Astrocyte of the hippocampus (primary cell): ENCODE measurements at places on chromosomes 11 and 22.

DNA sequence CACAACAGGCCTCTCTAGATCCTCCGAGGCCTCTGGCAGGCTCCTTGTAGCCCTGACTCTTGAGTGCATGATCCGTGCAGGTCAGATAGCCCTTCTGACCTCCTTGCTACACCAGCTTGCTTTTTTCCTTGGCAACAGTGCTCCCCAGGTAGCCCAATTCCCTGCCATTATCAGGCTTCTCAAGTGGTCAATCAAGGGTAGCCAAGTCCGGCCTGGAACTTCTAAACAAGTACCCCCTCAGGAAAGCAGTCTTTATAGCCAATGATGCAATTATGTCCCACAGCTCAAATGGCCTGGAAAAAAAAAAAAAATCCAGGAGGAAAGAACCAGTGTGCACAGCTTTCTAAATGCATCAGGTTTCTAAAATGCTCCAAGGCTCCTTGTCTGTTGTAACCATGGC is 59.8 kb downstream of the TENM4 start:
- no peak for DNase-seq

DNA sequence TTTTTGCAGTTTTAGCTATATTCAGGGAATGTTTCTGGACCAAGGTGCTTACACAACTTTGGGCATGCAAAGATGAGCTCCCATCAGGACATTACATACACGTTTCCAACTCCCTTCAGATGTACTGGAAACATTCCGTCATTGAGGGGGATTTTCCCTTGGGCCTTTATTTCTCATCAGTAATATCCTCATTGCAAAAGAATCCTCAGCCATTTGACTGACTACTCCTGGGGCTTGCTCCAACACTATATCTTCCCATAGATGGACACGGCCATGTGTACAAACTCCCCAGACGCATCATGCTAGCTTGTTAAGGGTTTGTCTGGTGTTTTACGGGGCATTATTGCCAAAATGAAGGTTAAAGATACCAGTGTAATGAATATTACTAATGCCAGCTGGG is 59.3 kb upstream of the NUP160 start:
- DNase-seq = peak; percentile 19

GRCh38 chr11:128235426-128235825 is 351.9 kb downstream of the ETS1 start:
- DNase-seq = peak; percentile 32

GRCh38 chr22:45709060-45709739 is 37.6 kb downstream of the ATXN10 start:
- DNase-seq = peak; percentile 77

- DNase-seq = no peak
These were observed 13.2 kb upstream of the TSKU start for GRCh38 chr11:76769645-76770586.

GRCh38 chr22:21000207-21000986 is 1.5 kb downstream of the THAP7 start:
- no peak for DNase-seq

DNA sequence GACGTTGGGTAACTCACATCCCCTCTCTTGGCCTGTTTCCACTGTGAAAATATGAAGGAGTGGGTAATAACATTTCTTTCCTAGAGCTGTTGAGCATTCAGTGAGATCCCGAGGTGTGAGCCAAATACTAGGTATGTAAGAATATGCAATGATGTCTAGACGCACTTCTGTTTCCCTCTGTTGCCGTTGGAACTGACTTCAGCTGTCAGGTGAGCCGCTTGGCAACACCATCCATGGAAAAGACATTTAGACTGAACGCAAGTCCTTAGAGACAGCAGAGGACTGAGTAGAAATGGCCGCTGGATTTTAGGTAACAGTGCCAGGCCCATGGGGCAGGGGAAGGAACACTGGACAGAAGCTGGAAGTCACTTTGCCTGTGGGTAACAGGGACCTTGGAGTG is 29.5 kb upstream of the SHANK2 start:
- DNase-seq = no peak

- no peak for DNase-seq
These were observed 32.2 kb downstream of the MMP20 start for GRCh38 chr11:102592634-102593581.

- peak; percentile 90 for DNase-seq
These were observed 4.6 kb downstream of the ADM start for GRCh38 chr11:10309163-10310093.

DNA sequence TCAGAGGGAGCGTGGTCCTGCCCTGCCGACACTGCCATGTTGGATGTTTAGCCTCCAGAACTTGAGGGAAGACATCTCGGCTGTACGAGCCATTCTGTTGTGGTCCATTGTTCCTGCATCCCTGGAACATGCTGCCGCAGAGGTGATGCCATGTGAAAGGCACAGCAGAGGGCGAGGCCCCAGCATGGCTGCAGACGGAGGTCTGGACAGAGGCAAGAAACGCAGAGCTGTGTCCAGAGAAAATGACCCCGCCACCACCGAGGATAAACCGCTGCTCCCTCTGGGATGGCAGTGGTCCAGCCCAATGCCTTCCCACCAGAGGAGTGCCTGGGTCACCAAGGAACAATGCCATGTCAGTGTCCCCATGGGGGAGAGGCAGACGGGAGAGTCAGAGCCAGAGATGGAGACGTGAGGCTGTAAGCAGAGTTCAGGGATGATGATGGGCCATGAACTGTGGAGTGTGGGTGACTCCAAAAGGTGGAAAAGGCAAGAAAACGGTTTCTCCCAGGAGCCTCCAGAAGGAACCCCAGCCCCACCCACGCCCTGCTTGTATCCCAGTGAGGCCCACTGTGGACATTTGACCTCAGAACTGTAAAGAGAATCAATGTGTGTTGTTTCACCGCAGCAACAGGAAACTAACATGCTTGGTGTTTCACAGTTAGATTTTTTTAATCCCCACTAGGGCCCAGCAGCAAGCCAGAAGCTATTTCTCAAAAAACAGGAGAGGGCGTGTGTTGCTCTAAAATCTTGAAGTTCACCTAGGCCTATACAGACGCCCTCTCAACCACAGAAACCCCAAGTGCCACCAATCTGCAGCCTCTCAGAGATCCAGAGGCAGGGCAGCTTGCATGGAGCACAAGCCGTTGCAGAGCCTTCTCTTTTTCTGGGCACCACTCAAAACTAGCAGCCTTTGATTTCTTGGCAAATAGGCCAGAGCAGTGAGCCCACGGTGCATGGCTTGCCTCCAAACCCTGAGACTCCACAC is 1422.9 kb downstream of the TBC1D22A start:
- no peak for DNase-seq

DNA sequence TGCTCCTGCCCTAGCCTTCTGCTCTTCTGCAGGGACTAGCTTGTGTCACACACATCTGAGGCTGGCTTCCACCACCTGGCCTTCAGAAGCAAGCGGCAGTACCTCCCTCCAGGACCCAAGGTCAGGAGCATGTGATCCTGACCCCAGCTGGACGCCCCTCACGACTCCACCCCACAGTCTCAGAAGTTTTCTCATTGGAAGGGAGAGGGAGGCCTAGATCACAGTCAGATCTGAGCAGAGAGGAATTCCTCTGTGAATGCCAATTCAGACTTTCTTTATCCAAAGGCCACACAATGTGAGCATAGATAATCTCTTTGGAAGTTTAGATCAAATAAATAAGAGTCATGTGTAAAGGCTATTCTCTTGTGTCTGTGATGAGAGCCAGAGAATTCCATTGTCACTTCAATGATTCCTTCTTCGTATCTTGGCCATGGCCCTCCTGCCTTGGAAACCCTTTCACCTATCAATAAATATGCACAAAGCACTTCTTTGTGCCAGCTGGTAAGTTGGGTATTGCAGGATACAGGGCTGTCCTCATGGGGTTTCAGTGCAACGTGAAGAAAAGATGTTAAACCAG is 142.9 kb downstream of the SNX19 start:
- peak; percentile 29 for DNase-seq

DNA sequence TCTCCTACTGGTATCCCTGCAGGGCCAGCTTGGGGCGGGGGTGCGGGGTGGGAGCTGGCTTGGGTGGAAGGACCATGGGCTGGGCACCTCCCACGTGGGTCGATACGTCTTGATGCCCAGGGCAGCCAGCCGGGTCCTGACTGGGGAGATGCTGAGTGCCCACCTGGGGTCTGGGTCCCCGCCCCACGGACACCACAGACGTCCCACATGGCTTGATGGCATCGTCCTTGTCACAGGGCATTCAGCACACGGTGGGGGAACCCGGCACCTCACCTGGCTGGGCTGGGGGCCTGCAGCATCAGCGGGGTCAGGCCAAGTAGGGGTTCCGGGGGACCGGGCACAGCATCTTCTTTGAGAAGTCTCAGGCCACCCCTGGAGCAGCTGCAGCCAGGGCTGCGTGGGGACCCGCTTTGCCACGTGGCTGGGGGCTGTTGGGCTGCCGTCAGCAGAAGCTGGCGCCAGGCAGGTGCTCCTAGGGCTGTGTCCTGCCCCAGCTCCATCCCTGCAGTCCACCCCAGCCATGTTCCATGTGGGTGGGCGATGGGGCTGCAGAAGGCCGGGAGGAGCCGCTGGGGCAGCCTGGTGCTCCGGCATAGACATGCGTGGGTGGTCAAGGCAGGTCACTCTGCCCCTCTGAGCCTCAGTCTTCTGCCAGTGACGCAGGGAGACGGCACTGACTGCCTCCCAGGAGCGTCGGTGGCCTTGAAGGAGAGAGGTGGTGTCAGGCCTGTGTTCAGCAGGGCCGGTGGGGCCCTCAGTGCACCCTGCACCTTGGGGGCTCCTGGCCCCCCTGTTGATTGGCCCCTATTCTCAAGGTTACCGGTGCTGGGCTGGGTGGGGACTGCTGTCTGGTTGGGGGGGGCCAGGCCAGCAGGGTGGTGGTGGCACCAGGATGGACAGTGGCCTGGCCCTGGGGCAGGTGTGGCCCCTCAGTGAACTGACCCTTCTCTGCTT is 8.4 kb downstream of the SELENOO start:
- no peak for DNase-seq

DNA sequence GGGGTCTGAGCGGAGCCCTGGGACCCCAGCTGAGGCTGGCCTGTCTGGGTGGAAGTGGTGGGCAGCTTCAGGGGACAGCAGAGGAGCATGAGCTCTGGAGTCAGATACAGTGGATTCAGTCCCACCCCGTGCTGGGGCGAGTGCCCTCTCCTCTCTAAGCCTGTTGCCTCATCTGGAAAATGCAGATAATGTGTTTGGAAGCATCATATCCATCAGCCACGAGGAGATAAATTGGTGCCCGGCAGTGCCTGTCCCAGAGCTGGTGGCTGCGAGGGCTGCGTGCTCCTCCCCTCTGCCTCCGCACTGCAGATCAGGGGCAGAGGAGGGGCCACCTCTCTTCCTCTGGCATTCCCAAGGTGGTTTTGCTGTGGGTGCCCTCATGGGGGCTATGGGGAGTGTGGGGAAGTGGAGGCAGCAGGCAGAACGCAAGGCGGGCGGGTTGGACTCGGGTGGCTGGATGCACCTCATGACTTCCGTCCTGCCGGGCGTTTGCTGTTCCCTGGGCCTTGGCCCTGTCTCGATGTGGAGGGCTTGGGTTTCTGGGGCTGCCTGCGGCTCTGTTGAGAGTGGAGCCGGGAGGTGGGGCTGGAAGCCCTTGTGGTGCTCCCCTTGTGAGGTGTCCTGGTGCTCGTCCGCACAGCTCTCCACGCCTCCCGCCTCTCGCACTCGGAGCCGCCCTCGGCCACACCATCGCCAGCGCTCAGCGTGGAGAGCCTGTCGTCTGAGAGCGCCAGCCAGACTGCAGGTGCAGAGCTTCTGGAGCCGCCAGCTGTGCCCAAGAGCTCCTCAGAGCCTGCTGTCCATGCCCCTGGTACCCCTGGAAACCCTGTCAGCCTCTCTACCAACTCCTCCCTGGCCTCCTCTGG is 20.9 kb downstream of the MICALL1 start:
- DNase-seq = no peak

- no peak for DNase-seq
These were observed 1299.3 kb downstream of the TBC1D22A start for GRCh38 chr22:48061726-48062125.

- no peak for DNase-seq
These were observed 29.3 kb upstream of the LIPT2 start for GRCh38 chr11:74522776-74523175.

GRCh38 chr11:126129727-126130671 is 67.3 kb upstream of the CDON start:
- DNase-seq = no peak

DNA sequence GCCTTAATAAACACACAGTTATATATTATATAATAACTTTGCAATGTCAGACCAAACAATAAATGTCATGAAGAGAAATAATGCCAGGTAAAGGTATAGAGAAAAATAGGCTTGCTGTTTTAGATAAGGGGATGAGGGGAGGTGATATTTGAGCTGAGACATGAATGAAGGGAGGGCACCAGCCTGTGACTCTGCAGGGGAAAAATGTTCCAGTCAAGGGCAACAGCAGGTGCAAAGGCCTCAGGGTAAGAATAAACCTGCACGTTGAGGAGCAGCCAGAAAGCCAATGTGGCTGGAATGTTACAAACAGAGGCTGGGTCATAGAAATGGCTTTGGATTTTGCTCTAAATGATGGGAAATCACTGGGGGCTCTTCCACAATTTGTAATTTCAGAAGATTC is 519.6 kb downstream of the SOX6 start:
- DNase-seq = no peak

GRCh38 chr22:17804331-17805080 is 30.2 kb upstream of the BID start:
- DNase-seq = no peak

DNA sequence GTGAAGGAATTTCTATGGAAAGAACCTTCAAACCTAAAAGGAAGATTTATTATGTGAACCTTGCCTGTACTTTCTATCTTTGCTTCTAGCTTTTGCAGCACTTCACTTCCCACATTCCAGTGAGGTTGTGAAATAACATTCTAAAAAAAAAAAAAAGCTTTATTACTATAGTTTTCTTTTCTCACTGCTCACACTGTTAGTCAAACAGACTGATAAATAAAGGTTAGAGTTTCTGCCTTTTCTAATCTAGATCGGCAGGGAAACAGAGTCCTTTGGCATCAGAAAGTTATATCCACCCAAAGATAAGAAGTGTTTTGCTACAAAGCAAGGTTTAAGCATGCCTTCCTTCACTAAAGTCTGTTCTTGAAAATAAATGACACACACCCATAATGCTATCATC is 2.8 kb downstream of the AAMDC start:
- DNase-seq = peak; percentile 11

- peak; percentile 67 for DNase-seq
These were observed 48.5 kb upstream of the MN1 start for GRCh38 chr22:27850000-27850521.

GRCh38 chr11:79242616-79243015 is 198.2 kb downstream of the TENM4 start:
- DNase-seq = no peak

DNA sequence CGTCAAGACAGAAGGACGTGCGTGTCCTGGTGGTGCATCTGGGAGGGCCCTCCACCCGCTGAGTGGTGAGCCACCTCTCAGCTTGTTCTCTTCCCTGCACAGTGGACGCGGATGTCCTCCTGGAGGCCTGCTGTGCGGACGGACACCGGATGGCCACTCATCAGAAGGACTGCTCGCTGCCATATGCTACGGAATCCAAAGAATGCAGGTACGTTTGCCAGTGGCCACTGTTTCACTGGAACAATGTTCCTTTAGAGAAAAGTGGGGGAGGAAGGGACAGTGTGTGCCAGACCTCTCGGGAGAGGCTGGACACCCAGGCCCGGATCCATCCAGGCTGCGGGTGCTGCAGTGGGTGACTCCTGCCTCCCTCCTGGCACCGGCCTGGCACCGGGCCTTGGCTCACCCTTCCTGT is 15.9 kb downstream of the FBLN1 start:
- peak; percentile 88 for DNase-seq
